Tibial nerve (tissue), 4 donors: ENCODE measurements at places on chromosomes 2 and 18. TPM values are rescaled to one million over a fixed set of nuclear protein-coding genes. Genes with fewer than 3 reads are reported as not detected.
A peak's percentile ranks its signal among the peaks of the same experiment; 100 is the strongest.

Gene PRKAG3
- not detected for total RNA-seq

Gene CRYGC
- not detected for total RNA-seq

Gene NEU2
- not detected for total RNA-seq

Gene FBXO36
- total RNA-seq = 4.2 TPM

Gene GDF7
- total RNA-seq = 16.2 TPM

Gene DPY30
- total RNA-seq = 47.7 TPM

Gene APCDD1
- total RNA-seq = 120 TPM

- DNase-seq = no peak
- no peak overlapping the region for H3K4me3 ChIP-seq
- no peaks in the 10 kb centered on the region for H3K27me3 ChIP-seq
- no peaks in the 10 kb centered on the region for H3K36me3 ChIP-seq
- no peak overlapping the region for H3K27ac ChIP-seq
Measured at GRCh38 chr2:164593541-164593940, 27.7 kb downstream of the GRB14 start.

- no peaks in the 10 kb centered on the region for H3K27me3 ChIP-seq
- H3K27ac ChIP-seq = no peak overlapping the region
- H3K4me1 ChIP-seq = no peaks in the 10 kb centered on the region
- no peaks in the 10 kb centered on the region for H3K36me3 ChIP-seq
- DNase-seq = no peak
- H3K4me3 ChIP-seq = no peak overlapping the region
Measured at GRCh38 chr18:80168346-80168745, 59.3 kb downstream of the ADNP2 start.

DNA sequence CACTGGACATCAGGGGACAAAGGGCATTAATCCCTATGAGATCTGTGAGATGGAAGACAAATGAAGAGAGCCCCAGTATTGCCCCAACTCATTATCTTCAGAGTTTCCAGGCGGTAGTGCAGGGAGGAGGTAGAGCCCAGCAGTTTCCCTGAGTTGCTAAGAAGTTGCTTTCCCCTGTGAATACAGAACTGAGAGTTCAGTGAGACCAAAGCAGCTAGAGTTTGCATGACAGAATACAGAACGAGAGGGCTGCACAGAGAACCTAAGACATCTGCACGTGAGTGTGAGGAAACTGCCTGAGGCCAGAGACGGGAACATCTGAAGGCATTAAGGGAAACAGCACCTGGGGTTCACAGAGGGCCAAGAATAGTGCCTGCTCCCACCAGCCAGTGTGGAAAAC, 18.1 kb upstream of the PGAP1 start:
- no peaks in the 10 kb centered on the region for H3K4me1 ChIP-seq
- H3K36me3 ChIP-seq = no peaks in the 10 kb centered on the region
- no peak overlapping the region for H3K4me3 ChIP-seq

DNA sequence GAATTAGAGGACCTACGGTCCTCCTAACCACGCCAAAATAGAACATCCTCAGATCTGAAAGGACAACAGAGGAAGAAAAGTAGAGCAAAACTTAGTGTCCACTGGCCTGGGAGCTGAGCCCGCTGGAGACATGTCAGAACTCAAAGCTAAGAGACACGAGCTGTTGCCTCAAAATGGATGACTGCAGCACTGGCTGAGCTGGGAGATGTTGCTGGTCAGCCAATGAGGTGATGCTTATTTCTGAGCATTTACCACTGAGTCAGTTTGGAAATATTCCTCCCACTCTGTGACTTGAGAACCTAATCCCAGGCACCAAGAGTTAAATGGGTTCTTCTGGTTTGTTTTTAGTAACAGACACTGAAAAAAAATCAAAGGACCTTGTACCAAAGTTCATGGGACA, 32.6 kb downstream of the FBXO15 start:
- no peak overlapping the region for H3K4me3 ChIP-seq
- DNase-seq = no peak
- H3K27me3 ChIP-seq = no peaks in the 10 kb centered on the region
- no peak overlapping the region for H3K27ac ChIP-seq

DNA sequence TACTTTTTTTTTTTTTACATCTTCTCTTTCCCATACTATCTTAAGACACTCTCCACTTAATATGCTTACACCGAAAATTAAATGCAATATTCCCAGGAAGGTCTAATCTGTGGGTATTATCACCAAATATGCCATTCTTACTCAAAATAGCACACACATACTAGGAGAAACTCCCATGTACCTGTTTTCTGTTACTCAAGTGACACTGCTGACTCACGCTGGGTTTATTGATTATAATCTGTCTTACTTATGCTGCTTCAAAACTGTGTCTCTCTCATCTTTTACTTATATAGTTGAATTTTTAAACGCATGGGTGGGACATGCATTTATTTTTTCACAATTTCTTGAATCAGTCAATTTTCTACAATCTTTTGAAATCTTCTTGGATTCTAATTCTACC, 29.9 kb downstream of the MRPL19 start:
- H3K4me3 ChIP-seq = no peak overlapping the region
- H3K27me3 ChIP-seq = no peaks in the 10 kb centered on the region
- H3K4me1 ChIP-seq = peaks cover 3% of the 10 kb centered on the region
- DNase-seq = no peak
- no peak overlapping the region for H3K27ac ChIP-seq

DNA sequence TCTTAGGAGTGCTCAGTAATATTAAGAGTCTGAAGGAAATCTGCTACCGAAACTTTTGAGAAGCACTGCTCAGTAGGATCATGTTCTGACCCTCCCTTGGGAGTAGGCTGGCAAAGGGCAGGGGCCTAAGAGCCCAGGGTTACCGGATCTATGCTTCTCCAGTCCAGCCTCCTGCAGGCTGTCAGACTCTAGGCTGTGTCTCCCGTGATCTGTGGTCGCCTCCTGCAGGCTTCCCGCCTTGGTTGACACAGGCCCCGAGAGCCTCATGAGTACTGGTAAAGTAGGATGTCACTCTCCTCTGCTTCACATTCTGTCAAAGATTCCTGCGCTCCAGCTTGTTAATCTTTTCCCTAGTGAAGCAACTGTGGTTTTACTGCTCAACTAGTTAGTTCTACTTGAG, 647.8 kb upstream of the RAB6C start:
- H3K27me3 ChIP-seq = no peaks in the 10 kb centered on the region
- H3K4me3 ChIP-seq = no peak overlapping the region
- H3K27ac ChIP-seq = no peak overlapping the region
- no peaks in the 10 kb centered on the region for H3K36me3 ChIP-seq
- DNase-seq = no peak
- no peaks in the 10 kb centered on the region for H3K4me1 ChIP-seq

GRCh38 chr2:175030380-175031271, 25.4 kb upstream of the CHN1 start:
- no peaks in the 10 kb centered on the region for H3K36me3 ChIP-seq
- H3K27me3 ChIP-seq = no peaks in the 10 kb centered on the region
- no peaks in the 10 kb centered on the region for H3K4me1 ChIP-seq
- peak; percentile 17 for DNase-seq

DNA sequence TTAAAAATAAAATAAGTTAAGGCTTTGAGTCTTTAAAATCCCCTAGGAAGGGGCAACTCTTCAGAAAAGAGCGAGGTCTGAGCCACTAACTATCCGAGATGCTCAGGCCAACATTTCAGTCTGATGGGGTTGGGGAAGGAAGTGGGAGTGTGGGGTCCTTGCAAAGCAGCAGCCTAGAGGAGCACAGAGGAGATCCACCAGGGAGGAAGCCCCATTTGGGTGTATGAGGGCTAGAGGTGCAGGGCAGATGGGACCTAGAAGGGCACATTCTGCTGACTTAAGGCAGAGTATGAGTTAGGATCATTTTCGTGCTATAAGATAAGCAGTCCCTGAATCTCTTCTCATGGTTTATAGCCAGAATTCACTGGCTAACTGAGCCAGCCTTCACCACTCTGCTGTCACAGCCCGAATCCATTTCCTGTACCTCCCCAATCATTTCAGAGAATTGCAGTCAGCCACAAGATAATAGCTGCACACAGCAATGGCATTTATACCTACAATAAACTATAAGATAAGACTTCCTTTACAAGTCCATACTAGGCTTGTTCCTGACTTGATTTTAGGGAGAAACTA, 37.0 kb downstream of the MRPL30 start:
- no peaks in the 10 kb centered on the region for H3K27me3 ChIP-seq
- H3K4me1 ChIP-seq = no peaks in the 10 kb centered on the region
- H3K36me3 ChIP-seq = no peaks in the 10 kb centered on the region
- no peak overlapping the region for H3K4me3 ChIP-seq
- no peak overlapping the region for H3K27ac ChIP-seq
- DNase-seq = no peak

- no peaks in the 10 kb centered on the region for H3K36me3 ChIP-seq
- no peaks in the 10 kb centered on the region for H3K27me3 ChIP-seq
- DNase-seq = no peak
- no peak overlapping the region for H3K4me3 ChIP-seq
Measured at GRCh38 chr2:55093381-55093780, 43.1 kb upstream of the RTN4 start.

- H3K36me3 ChIP-seq = no peaks in the 10 kb centered on the region
- no peak overlapping the region for H3K27ac ChIP-seq
- H3K27me3 ChIP-seq = no peaks in the 10 kb centered on the region
Measured at GRCh38 chr2:64537991-64538390, 13.9 kb downstream of the AFTPH start.

DNA sequence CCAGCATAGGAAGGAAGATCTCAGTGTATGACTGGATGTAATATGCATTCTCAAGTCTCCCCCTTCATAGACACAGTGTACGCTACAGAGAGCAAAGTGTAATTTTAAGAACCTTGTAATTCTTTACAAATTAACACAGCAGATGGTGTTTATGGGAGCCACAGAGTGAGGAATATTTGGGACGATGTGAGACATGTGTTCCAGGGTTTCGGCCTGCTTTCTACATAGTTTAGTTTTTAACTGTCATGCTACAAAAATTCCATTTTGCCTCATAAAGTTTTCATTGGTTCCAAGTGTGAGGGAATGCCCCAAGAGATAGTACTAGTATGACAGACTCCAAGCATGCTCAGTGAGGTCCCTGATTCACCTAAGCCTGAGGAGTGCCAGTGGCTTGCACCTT, 76.2 kb upstream of the LRRTM1 start:
- H3K36me3 ChIP-seq = no peaks in the 10 kb centered on the region
- no peak for DNase-seq
- H3K27ac ChIP-seq = no peak overlapping the region
- H3K4me1 ChIP-seq = no peaks in the 10 kb centered on the region
- H3K4me3 ChIP-seq = no peak overlapping the region
- H3K27me3 ChIP-seq = no peaks in the 10 kb centered on the region

DNA sequence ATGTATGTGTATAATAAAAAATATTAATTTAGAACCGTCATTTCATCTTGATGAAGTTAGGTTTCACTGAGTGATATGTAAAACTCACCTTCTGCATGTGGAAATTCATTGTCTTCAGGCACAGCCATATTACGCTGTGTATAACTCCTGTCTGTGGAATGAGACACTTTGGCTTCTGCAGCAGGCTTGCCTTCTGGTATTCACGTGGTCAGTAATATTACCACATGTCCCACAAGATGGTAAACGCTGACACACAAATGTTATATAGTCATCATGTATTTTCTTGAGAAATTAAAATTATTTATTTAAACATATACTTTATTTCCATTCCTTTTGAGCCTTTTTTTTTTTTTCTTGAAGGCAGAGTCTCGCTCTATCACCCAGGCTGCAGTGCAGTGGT, 25.1 kb upstream of the AAK1 start:
- H3K27ac ChIP-seq = no peak overlapping the region
- H3K4me3 ChIP-seq = no peak overlapping the region
- no peaks in the 10 kb centered on the region for H3K4me1 ChIP-seq
- no peak for DNase-seq
- no peaks in the 10 kb centered on the region for H3K36me3 ChIP-seq
